Foreskin fibroblast (primary cell): ENCODE measurements at places on chromosomes 3 and 15.

- no peak for DNase-seq
Measured at GRCh38 chr15:44812029-44812517, 75.7 kb downstream of the TRIM69 start.

- no peak for DNase-seq
Measured at GRCh38 chr3:24704496-24704895, 209.8 kb upstream of the THRB start.

- no peak for DNase-seq
Measured at GRCh38 chr3:11735638-11736037, 91.9 kb upstream of the VGLL4 start.

DNA sequence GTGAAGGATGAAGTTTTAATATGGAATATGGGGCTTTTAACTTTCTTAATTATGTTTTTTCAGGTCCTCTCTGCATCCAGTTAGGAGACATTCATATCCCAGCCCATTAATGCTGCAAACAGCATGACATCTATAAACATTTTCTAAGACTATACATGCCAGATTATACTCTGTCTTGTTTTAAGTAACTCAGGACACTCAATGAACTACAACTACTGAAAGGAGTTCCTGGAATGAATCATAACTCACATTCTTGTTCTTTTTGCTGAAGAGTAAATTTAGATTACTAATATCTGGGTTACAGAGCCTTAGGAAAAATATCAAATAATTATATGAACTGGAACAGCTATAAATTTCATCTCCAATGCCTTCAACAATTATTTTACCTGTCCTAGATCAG lies 167.4 kb downstream of the STAG1 start:
- DNase-seq, result no peak
